ENCODE measurements at places on chromosomes 4 and X. TPM values are rescaled to one million over a fixed set of nuclear protein-coding genes. Genes with fewer than 3 reads are reported as not detected.

MAB21L2 gene
- total RNA-seq: 12.4 TPM

KLHL8 gene
- 13.9 TPM for total RNA-seq

CLNK gene
- total RNA-seq: 0.10 TPM

CYBB gene
- total RNA-seq: 72.1 TPM

GRIA3 gene
- 22.3 TPM for total RNA-seq

ARMCX4 gene
- 15.9 TPM for total RNA-seq

SMPX gene
- 0.28 TPM for total RNA-seq

COL4A6 gene
- total RNA-seq: 39.4 TPM

CBR4 gene
- total RNA-seq: 26.5 TPM

NLGN3 gene
- 31.2 TPM for total RNA-seq

LEF1 gene
- total RNA-seq: 18.3 TPM

MYOZ2 gene
- 0.30 TPM for total RNA-seq

CXorf51A gene
- total RNA-seq: not detected

NDNF gene
- total RNA-seq: 60.1 TPM

RIBC1 gene
- 11.0 TPM for total RNA-seq

CTAG2 gene
- not detected for total RNA-seq

PAK3 gene
- total RNA-seq: 120 TPM

SPATA4 gene
- total RNA-seq: 0.50 TPM

EDA gene
- 15.2 TPM for total RNA-seq

AADAT gene
- 10.2 TPM for total RNA-seq

NUDT6 gene
- total RNA-seq: 11.1 TPM

ITM2A gene
- total RNA-seq: 181 TPM

TMEM35A gene
- 80.1 TPM for total RNA-seq

TEX13D gene
- not detected for total RNA-seq

MUC7 gene
- not detected for total RNA-seq

QRFPR gene
- total RNA-seq: 1.5 TPM

NHSL2 gene
- total RNA-seq: 19.2 TPM

FGF16 gene
- total RNA-seq: 0.55 TPM

GAGE12H gene
- not detected for total RNA-seq

PPP3CA gene
- total RNA-seq: 43.9 TPM

Data from spinal cord (tissue), 10 donors.